ENCODE measurements at places on chromosomes 6 and 20.

DNA sequence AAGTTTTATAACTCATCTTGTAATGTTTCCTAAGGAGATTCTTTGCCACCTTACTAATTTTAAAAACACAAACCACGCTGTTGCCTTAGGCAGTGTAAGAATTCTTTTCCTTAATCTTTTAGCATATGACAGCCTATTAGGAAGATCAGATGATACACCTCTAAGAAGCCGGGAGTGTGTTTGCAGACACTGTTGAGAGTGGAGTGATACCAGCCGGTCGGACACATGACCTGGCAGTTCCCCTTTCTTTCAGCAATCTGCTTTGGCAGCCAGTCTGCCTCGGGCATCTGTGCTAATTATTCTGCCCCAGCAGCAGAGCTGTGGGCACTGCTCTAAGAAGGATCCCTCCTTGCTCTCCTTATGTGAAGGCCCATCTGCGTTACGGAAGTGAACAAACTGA lies 50.9 kb downstream of the PLCB4 start:
- peak; percentile 71 for DNase-seq

DNA sequence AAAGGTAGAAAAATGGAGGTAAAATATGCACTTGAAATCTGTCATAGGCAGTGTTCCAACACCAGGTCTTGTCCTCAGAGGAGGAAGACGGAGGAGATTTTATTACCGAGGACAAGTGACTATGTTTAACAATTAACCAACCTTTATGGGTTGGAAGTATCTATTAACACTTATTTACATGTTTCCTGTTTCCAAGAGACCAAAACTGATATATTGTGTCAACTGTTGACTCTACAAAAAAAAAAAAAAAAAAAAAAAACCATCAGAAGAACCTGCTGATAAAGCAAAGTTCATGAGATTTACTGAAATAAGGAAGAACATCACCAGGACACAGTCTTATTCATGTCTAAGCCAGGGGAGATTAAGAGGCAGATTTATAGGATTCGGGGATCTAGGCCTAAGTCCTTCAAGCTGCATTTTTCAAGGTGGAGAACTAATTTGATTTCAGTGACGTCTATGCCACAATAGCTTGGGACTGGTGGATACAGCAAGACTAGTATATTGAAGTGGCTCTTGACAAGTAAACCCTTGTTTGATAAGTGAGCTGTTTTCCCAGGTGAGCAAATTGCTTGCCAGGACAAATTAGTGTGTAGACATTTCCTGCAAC lies 126.6 kb upstream of the NAA20 start:
- no peak for DNase-seq

DNA sequence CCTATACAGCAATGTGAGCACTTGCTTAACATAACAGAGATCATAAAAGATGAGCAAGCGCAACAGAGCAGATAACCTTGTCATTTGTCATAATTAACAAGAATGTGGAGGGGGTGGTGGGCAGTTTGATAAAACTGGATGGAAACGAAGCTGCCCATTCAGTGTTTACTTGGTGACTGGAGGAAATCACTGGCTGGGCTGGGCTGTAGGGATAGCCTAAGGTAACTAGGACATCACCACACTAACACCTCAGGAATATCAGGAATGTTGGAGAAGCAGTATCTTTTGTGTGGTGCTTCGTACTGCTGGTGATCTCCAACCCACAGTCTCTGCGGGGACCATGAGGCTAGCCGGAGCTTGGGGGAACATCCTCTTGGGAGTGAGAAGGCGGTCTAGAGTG lies 218.4 kb downstream of the HIVEP2 start:
- DNase-seq = peak; percentile 58

DNA sequence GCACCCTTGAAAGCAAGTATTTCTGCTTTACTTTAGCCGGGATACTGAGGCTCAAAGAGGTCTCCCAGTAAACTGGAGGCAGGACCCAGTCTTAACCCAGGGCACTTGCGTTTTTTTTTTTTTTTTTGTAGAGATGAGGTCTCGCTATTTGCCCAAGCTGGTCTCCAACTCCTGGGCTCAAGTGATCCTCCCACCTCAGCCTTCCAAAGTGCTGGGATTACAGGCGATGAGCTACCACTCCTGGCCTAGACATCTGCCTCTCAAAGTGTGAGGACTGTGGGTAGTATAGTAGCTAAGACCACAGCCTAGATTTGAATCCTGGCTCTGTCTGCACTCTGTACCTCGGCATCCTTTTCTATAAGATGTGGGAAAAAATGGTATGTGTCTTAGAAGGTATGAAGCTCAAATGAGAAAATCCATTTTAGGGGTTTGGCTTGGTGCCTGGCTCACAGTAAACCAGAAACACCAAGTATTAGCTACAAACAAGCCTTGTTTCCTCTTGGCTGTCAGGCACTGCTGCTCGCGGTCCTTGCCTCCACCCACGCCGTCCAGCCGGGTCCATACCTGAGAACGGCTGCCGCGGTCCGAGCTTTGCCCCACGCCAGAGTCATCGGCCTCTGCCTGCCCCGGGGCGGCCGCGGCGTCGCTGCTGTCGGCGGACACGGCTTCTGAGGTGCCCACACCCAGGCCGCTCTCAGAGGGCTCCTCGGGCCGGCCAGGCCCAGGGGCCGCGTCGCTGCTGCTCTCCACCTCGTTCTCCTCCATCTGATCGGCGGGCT lies 1.2 kb downstream of the ZNF335 start:
- DNase-seq = peak; percentile 41

- peak; percentile 55 for DNase-seq
These were observed 54.2 kb downstream of the ARMC2 start for GRCh38 chr6:108902382-108902792.

GRCh38 chr6:134938896-134939295 lies 11.0 kb downstream of the ALDH8A1 start:
- DNase-seq = no peak

DNA sequence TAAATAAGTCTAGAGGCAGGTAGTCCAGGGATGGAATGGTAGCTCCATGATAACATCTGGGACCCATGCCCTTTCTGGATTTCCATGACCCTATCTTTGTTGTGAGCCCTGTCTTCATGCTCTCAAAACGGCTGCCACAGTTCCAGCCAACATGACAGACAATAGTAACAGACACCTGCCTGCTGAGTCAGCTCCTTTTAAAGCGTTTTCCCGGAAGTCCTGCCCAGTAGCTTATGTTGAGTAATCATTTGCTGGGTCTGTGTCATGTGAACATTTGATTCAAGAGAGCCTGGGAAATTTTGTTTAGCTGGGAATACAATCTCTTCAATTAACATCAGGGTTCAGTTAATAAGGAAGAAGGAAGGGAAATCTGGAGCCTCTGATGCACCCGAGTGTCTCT lies 262.2 kb upstream of the SULF2 start:
- DNase-seq = no peak

DNA sequence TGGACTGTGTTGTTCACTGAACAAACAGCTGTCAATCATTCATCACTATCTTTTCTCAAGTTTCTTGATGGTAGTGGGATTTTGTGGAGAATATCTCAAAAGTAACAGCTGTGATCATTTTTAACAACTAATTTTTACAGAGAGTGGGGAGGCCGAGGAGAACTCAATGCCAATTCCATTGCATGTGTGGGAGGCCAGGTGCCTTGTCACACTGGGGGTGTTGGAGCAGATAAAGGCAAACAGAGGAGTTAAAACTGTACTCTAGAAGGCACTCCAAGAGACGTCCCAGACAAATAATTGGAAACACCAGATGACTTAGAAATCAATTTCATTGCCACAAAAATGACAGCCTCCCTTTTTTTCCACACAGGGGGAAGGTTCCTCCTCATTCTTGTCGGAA lies 267.2 kb upstream of the PLCB4 start:
- DNase-seq = no peak

DNA sequence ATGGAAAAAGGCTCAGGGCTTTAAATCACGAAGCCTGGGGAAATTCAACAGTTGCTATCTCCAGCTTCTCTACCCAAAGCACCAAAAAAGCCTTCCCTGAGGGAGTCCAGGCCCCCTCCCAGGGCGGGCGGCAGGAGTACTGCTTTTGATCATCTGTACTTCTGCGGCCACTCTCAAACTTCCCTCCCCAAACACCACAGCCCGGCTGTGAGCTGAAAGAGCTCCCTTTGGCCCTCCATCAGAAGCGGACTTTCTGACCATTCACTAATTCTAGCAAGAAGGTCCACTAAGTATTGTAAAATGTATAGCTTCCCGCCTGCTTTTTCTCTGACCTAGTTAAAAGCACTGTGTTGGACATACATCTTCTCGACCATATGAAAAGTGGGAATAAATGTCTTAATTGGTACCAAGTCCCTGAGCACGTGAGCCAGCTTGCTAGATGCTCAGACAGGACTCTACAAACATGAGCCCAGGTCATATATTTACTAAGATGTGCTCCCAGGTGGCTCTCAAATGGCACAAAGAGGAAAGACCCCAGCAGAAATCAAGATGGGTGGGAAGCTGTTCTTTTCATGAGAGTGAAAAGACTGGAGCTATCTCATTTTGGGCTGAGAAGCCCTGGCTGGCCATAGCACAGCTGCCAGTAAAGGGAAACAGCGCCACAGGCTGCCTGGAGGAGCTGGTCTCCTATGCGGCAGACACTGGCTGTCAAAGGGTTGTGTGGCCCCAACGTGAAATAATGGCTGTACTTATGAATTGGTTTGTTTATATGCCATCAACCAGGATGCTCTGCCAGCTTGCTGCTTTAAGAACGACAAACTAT lies 58.6 kb downstream of the GFOD1 start:
- no peak for DNase-seq

- DNase-seq = no peak
These were observed 5.7 kb downstream of the QKI start for GRCh38 chr6:163420289-163420614.

- peak; percentile 20 for DNase-seq
These were observed 31.5 kb downstream of the KDM1B start for GRCh38 chr6:18186540-18187250.

DNA sequence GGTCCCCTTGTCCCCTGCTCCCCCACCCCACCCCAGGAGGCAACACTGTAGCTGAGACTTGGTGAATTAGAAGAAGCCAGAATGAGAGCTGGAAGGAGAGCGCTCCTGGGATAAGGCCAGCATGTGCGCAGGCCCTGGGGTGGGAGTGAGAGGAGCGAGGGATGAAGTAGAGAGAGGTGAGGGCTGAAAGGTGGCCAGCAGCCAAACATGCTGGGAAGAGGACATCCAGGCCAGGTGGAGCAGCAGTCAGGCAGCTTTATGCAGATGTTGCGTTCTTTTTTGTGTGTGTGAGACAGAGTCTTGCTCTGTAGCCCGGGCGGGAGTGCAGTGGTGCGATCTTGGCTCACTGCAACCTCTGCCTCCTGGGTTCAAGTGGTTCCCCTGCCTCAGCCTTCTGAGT lies 2.2 kb upstream of the BPIFB1 start:
- no peak for DNase-seq

- peak; percentile 57 for DNase-seq
These were observed 553.7 kb downstream of the CD83 start for GRCh38 chr6:14671261-14671681.

DNA sequence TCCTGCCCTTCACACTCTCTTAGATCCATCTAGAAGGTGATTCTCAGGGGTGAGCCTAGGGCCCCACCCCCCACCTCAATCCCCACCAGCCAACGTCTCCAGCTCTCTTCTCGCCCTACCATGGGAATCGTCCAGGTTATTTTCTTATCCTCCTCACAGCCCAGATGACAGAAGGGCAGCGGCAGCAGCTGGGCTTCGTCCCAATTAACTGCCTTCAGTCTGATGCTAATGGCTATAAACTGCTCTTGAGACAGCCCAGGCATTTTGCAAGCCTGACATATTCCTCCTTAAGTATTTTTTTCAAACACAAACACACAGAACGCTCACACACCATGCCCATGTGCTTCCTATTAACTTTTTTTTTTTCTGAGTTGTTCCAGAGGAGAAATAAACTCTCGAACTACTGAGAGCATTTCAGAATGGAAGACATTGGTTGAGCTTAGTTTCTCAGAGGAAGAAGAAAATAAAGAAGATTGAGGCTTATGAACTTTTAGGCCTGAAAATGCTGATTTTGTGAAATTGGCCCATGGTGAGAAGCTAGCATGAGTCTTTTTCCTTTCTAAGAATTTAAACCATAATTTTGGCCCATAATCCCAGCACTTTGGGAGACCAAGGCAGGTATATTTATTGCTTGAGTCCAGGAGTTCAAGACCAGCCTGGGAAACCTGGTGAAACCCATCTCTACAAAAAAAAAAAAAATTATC lies 124.6 kb downstream of the EYA2 start:
- DNase-seq = peak; percentile 80

GRCh38 chr6:129342243-129342642 lies 367.7 kb downstream of the ARHGAP18 start:
- DNase-seq = peak; percentile 40

DNA sequence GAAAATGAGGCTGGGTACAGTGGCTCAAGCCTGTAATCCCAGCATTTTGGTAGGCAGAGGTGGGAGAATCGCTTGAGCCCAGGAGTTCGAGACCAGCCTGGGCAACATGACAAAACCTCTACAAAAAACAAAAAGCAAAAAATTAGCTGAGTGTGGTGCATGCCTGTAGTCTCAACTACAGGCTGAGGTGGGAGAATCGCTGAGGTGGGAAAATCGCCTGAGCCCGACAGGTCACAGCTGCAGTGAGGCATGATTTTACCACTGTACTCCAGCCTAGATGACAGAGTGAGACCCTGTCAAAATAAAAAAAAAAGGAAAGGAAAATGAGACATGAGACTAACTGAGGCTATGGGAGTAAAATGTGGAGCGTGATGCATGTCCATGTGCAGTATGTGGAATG lies 88.0 kb upstream of the CD83 start:
- no peak for DNase-seq
